Stimulated activated CD8-positive, alpha-beta memory T cell treated with anti-CD3 and anti-CD28 coated beads, Interleukin-15, amount 100 ng/mL, for 48 hours (primary cell): ENCODE measurements at places on chromosomes 3 and 15.
A peak's percentile ranks its signal among the peaks of the same experiment; 100 is the strongest.

- DNase-seq = no peak
Measured at GRCh38 chr3:118811236-118811732, 223.4 kb downstream of the IGSF11 start.

- no peak for DNase-seq
Measured at GRCh38 chr3:129708328-129708861, 101.9 kb upstream of the PLXND1 start.

- no peak for DNase-seq
Measured at GRCh38 chr3:108223928-108224327, 1.7 kb upstream of the IFT57 start.

DNA sequence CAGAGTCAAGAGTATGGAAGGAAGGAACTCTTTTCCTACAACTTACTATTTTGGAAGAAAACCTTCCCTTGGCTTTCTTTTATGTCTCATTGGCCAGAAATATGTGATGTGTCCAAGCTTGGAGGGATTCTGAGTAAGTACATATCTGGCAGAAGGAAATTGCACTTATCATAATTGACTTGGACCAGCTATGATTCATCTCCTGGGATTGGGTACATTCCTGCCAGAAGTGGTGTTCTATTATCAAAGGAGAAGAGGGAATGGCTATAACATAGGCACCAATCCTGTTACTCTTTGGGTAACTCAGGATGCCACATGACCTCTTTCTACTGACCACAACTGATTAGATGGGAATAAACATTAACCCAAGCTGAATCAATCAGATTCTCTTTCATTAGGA, 13.5 kb upstream of the DAZL start:
- no peak for DNase-seq

DNA sequence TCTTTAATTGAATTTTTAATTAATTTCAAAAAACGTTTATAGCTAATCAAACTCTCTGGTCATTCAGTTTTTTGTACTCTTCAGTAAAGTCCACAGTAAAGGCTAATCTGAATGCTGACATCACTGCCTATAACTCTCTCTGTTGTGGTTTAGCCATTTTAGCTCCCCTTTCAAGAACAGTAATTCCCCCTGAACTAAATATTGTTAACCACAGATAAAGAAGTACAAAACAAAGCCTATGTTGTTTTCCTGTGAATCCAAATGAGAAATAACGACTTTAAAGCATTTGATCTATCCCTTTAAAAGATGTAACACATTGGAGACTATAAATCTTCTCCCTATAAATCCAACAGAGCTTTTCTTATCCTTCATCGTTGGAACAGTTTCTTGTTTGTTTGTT, 94.2 kb downstream of the ZBTB20 start:
- no peak for DNase-seq

DNA sequence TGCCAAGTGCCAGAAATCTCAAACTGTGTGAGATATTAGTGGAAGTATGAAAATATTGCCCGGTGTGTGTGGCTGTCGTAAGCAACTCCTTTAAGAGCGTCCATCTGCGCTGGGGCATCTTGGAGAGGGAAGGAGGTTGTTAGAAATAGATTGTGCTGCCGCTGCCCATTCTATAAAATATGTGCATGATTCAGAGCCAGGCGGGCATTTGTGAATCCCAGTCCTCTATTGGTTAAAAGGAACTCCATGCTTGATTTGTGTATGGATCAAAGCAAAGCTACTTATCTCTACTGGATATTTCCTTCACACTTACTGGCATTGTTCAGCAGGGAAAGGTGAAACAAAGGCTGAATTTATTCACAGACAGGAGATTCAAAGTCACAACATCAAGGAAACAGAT, 89.6 kb upstream of the SNRK start:
- DNase-seq = no peak

GRCh38 chr15:23035964-23036566, 3.3 kb downstream of the TUBGCP5 start:
- DNase-seq = no peak

DNA sequence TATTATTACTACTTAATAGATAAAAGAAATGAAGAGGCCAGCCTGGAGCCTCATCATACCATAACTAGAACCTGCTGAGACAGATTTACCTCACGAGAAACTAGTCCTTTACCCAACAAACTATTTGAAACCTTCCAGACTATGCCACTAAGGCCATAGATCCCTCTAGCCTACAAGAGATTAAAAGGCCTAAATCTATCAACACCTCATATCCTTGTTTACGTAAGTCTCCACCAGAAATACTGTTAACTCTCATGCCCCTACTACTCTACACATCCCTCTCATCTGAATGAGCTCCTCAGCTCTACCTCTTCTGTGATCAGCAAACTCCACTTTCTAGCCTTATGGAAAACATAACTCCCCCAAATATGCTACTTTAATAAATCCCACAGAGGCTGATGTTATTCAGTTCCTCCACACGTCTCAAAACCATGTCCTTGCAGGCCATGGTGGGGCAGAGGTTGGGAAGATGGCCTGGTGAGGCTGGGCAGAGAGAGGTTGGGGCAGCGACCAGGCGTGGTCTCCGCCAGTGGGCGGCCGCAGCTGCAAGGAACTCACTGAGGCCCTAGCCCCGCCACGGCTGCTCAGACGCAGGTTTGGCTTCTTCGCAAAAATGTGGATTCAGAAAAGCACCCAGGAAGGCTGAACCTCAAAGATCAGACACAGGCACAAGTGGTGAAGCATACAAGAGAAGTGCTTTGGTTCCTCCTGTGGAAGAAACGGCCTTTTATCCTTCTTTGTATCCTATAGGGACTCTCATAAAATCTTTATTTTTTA, 65.8 kb downstream of the GSK3B start:
- DNase-seq = no peak

GRCh38 chr3:140585828-140586227, 92.0 kb upstream of the TRIM42 start:
- no peak for DNase-seq

DNA sequence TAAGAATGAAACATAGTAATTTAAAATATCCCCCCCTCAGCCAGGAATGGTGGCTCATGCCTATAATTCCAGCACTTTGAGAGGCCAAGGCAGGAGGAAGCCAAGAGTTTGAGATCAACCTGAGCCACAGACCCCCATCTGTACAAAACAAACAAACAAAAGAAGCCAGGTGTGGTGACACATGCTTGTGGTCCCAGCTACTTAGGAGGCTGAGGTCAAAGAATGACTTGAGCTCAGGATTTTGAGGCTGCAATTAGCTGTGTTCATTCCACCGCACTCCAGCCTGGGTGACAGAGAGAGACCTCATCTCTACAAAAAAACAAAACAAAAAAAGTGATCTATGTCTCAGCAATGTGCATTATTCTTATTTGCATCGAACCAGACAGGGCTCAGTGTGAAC, 800.8 kb downstream of the MCTP2 start:
- DNase-seq = no peak

DNA sequence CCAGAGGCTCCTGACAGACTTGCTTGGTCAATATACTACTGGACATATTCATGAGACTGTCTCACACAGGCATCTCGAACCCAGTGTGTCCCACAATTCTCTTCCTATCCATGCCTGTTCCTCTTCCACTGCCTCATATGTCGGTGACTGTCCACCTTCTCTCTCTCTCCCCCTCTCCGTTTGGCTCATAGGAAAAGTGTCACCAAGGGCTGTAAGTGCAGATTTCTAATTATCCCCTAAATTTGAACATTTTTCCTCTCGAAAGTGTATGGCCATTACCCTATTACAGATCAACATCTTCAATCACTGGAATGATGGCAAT, 22.5 kb upstream of the MUC20 start:
- no peak for DNase-seq

DNA sequence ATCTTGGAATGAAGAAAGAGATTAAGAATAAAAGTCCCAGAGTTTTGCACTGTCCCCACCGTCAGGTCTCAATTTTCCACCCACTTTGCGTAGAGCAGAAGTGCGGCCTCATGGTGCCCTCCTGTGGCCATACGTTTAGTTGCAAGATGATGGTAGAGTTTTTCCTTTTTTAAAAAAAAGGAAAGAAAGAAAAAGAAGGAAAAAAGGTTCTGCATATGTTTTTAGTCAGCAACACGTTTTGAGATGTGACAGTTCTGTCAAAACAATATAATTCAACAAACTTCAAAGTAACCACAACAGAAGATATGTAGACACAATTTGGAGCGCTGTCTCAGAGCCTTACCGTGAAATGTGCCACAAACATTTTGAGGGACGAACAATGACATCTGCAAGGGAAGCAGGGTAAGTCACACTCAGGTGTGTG, 24.6 kb downstream of the EBLN2 start:
- no peak for DNase-seq

DNA sequence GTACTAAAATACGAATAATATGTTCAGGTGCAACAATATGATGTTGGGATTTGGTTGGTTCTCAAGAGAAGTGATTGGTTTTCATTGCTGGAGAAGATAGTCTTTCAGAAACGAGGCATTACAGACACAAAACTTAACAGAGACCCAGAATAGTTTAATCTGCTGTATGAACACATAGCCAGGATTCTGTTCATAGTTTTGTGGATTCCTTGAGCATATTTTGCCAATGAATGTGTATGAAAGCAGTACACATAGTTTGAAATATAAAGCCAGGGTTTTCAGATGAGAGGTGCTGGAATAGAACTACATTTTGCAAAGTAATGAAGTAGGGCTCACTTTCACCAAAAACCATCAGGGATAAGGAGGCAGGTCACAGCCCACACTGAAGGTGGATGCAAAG, 5.7 kb upstream of the MCTP2 start:
- no peak for DNase-seq

DNA sequence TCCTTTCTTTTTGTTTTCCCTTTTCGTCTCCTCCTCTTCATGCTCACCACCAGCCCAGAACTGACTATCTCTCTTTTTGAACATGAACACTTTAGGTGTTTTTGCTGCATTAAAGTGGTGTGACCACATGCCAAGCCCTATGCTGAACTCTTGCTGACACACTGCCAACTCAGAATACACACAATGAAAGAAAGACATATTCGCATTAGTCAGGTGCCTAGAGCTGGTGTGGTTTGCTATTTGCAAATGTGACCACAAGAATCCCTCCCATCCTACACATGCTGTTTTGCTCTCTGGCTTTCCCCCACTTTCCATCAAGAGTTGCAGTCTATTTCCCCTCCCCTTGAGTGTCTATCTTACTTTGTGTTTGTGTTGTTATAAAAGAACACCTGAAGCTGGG, 967.8 kb upstream of the CFAP20DC start:
- DNase-seq = peak; percentile 26

DNA sequence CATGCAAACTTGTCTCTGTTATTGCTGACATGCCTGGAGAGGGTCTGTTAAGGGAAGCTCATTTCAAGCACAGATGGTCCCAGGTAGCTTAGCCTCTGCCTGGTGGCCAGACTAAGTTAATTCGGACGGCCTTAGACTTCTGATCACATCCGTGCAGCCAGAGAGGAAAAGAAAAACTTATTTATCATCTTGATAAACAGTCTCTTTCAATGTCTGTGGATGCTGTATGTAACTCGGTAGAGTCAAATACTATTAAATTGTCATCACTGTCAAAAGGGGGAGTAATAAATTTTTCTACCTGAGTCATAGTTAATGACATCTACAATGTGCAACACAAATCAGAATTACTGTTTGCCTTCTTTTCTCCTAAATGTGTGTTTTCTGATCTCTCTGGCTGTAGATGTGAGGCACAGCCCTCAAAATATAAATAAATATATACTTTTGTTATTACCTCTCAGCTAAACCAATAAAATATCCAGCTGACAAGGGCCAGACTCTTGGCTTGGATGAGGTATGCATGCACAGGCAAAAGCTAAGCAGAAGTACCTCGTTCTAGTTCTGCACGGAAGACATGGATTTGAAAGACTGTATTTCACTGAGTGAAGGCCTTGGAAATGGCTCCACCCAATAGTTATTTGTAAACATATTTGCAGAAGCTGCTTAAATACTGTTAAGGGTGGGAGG, 530.0 kb downstream of the TAFA4 start:
- DNase-seq = no peak

DNA sequence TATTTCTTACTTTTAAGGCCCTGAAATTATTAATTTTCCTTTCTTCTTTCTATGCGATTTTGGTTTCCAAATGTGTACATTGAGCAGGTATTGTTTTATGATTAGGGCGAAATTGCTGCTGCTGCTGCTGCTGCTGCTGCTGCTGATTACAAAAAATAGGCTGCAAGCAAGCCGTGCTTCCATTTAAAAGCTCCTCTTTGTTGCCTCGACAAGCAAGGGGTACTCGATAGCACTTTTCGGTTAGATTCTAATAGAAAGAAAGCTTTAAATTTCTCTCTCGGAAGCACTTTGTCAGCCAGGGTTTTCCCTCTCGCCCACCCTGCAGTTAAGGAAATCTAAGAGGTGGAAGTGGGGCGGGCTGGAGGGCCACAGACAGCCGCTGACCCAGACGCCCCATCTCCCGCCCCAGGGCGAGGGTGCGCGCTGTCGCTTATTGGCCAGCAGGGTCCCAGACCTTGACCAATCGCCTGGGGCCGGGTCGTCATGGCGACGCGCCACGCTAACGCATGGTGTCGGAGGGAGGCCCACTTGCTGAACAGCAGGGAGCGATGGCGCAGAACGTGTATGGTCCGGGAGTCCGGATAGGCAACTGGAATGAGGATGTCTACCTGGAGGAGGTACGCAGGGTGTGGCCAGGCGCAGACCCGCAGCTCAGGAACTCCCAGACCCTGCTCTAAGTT, at the start of gene CFAP161:
Gene CFAP161 (plus strand): TSS at position 489 of the 680 bp plus-strand sequence. CDS start 60 bp downstream, at position 549.
- peak; percentile 33 for DNase-seq

DNA sequence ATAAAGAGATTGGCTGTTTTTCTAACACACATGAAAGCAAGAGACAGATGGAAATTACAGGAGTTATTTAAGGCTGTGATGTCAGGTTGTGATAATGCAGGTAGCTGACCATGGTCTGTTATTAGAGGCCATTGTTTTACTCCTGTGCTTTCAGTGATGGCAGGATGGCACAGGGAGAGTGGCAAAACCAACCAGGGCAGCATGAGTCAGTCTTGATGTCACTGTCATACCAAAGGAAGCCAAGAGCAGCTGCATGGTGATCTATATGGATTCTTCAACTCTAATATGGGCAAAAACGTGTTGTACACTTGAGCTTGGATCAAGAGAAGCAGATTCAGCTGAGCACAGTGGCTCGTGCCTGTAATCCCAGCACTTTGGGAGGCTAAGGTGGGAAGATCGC, 91.8 kb upstream of the LMOD3 start:
- no peak for DNase-seq

GRCh38 chr3:9690451-9691450, 12.9 kb upstream of the CPNE9 start:
- DNase-seq = no peak

DNA sequence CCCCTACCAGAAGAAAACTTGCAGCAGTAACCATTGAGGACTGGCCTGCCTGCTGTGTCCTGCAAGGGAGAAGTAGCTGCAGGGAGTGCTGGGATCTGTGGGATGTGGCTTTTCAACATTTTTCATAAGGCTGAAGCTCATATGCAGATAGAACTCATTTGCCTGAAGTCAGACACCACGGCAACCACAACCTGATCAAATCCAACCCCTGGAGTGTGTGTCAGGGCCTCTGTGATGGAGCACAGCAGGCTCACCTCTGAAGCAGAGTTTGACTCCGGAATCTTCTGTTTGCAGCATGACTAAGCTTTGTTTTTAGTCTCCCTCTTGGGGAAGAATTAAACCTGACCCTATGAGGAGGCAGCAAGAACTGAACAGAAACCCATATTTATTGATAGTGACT, 508.7 kb downstream of the AGBL1 start:
- DNase-seq = no peak
